ENCODE measurements at places on chromosomes 2 and 18.
A peak's percentile ranks its signal among the peaks of the same experiment; 100 is the strongest.

- DNase-seq: no peak
Measured at GRCh38 chr2:38591152-38591551, 11.6 kb downstream of the HNRNPLL start.

DNA sequence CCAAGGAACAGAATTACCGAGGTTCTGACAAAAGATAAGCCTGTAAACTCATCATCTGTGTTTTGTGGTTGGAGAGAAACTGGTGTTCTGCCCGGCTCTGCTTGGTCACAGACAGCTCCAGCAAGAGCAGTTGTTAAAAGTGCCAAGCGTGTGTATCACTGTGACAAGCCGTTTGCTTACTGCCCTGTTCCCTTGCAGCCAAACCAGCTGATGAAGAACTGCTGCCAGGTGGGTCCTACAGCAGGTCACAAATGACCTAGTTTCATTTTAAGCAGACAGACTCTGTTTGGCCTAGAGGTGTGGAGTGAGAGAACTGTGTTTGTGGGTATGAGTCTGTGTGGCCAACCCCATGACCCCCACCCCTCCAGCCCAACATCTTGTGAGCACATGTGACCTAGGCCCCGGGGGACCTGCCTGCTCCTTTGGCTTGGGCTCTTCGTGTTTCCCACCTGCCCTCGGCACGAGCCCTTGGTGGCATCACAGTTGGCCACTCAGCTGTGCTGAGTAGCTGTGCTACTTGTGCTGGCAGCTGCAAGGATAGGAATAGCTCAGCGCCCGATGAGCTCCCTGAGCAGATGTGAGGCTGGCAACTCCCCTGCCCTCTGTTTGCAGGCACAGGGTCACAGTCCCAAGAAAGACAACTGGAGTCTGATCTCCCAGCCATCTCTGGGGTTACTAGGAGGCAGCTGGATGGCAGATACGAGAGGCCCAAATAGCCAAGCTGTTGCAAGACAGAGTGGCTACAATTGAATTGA lies 9.7 kb downstream of the OXER1 start:
- no peak for DNase-seq

DNA sequence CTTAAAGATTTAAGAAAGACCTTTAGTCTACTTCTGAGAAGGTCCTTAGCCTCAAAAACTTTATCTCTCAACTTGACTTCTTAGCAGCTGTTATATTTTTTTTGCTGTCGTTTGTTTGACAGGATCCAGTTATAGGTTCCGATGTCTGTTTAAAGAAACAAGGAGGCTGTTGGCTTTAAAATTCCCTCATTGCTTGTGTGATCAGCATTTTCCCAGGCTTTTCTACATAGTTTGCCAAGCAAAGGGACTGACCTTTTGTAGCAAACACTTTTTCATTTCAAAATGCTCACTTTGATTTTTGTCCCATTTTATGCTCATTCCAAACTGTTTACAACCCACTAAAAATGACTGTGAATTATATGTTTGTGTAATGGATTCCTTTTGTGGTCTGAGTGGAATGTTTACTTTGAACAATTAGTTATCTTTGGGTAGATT lies 394.9 kb downstream of the ARHGAP15 start:
- DNase-seq: no peak

DNA sequence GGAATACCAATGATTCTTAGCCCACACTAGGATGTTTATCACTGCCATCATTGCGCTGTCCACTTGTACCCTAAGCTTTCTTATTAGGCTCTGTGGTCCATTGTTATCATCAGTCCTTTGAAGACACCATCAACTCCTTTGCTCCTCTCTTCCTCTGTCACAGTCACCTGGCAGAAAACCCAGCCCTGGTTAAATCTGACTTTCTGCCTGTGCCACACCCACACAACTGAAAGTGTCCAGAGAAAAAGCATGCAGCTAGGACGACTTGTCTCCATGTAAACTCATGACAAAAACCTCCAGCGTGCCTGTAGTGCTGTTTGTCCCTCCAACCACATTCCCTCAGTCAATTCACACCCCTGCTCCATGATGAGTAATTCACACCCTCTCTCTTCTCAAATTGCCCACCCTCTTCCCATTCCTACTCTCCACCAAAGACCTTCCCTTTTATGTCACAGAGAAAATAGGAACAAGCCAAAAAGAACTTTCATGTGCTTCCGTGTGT lies 297.4 kb upstream of the MGAT5 start:
- no peak for DNase-seq

DNA sequence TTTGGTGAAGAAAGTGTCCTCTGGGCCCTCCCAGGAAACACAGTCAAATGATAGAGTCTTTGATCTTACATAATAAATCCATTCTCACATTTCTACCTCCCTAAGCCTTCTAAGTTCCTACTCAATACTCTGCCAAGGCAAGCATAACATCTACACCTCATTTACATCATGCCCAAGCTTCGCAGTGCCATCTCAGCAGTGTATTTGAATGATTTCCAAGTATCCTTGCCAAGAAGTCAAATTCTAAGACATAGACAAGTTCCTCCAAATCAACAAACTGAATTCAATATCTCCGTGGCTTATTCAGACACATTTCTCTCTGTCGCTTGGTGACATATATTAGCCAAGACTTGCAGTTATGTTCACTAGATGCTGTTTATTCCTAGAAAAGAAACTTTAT lies 8.1 kb upstream of the MLPH start:
- DNase-seq: no peak

- DNase-seq: no peak
Measured at GRCh38 chr2:3830796-3831195, 127.4 kb downstream of the DCDC2C start.

- no peak for DNase-seq
Measured at GRCh38 chr18:50819027-50819727, 639 bp downstream of the MRO start.

- peak; percentile 72 for DNase-seq
Measured at GRCh38 chr2:84495539-84496146, 20.7 kb upstream of the DNAH6 start.

GRCh38 chr2:102522890-102523289 lies 49.9 kb downstream of the SLC9A4 start:
- DNase-seq: no peak

DNA sequence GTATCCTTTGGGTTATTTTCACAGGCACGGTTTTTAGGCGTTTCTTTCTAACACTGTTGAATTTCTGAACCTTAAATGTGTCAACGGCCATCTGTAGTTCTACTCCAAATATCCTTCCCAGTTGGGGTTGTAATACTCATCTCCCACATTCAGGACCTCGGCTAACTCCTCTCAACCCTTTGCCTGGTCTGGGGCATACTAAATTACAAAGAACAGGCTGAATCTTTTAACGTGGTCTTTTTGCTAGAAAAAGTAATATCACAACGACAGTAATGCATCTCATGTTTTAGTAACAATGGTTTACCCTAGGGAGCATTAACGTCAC lies 2.1 kb downstream of the RPRM start:
- no peak for DNase-seq

- DNase-seq: peak; percentile 5
Measured at GRCh38 chr2:36655453-36655852, 41.1 kb upstream of the VIT start.
